ENCODE measurements at places on chromosomes 1 and 21.
A peak's percentile ranks its signal among the peaks of the same experiment; 100 is the strongest.

GRCh38 chr1:101613546-101613945 is 376.7 kb downstream of the S1PR1 start:
- no peak for DNase-seq

DNA sequence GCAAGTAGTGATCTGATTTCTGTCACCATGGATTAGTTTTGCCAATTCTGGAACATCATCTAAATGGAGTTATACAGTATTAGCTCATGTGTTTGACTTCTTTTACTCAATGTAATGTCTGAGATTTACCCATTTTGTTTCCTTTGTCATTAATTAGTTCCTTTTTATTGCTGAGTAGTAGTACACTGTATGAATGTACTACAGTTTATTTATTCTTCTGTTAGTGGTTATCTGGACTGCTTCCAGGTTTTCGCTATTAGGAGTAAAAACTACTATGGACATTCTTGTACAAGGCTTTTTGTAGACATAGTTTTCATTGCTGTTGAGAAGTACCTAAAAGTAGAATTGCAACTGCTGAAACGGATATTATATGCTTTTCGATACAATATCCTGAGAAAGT is 14.1 kb downstream of the SUCO start:
- DNase-seq: no peak

DNA sequence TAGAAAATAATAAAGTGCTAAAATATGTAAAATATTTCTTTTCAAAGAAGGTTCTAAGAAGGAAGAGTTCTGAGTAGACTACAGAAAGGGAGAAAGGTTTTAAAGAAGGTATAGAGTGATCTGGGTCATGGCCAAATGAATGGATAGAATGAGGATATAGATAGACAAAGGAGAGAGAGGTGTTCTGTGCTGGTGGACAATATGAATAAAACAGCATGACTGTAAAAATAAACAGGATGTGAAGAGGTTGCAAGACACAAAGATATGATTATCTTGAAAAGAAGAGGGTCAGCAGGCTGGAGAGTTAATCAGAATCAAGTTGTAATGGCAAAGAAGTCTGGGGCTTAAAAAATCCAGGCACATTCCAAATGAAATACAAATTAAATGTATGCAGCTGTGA is 86.7 kb upstream of the GNG4 start:
- DNase-seq: no peak

DNA sequence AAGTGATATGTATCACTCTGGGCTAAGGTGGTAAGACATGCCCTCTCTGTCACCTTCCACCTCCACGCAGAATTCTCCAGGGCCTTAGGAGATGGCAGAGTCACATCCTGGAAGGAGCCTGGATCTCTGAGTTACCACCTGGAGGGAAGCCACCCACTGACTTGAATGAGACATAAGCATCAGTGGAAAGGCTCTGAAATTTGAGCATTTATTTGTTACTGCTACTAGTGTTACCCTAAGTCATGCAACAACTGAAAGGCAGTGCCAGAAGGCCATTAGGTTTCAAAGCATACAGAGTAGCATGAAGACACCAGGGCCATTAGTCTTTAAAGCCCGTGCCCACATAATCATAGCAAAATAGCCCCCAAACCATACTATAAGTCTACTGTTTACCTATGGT is 230.3 kb upstream of the IRF2BP2 start:
- DNase-seq: no peak

DNA sequence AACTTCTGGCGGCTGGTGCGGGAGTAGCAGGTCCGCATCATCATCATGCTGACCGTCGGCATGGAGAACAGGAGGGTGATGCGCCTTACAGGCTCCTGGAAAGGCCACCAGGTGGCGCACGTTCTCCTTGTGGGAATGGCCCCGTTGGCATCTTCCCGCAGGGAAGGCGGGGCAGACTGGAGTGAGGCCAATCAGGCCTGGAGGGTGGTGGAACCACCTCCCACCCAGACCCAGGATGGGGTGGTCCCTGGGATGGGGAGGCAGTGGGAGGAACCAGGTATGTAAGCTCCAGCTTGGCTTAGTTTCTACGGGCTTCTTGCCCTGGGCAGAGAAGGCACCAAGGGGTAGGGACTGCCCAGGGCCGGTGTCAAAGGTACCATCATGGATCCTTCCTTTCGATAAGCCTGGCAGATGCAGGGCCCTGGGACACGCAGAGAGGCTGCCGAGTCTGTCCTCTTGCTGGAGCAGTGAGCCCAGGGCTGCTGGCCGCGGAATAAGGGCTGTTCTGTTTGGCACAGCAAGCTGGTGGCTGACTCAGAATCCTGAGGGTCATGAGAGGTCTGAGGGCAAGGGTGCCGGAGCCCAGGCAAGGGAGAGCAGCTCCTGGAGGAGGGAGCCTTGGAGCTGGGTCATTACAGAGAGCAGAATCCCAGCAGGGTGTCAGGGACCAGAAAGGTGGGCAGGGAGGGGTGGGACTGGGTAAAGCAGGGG is 8.7 kb upstream of the LGR6 start:
- peak; percentile 93 for DNase-seq

GRCh38 chr1:6502000-6502891 is 10.8 kb upstream of the PLEKHG5 start:
- DNase-seq: no peak
